Skeletal muscle cell (primary cell): ENCODE measurements at places on chromosomes 1 and 21.
A peak's percentile ranks its signal among the peaks of the same experiment; 100 is the strongest.

DNA sequence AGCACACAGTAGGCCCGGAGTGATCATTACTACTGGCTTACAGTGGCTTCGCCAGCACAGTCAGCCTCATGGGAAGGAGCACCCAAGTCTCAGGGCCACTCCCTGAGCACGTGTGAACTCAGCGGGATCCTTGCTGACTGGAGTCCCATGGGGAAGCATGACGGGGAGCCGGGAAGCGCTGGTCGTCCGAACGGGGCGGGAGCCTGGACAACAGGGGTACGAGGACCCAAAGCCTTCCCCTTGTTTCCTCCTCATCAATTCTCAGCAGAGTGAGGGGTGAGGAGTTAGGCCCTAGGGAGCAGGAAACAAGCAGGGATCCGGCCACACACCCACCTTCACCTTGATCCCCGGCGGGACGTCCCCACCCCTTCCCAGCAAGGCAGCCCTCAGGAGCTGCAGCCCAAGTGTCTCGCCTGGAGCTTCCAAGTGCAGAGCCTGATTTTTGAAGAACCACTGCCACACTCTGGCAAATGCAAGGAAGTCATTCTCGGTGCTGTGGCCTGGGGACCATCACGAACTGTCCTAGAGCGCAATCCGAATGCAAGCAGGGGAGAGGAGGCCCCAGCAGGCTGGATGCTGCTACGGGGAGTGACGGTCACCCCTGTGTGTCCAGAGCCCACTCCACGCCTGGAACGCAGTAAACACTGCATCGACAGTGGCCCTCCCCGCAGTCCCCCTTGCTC lies 35.5 kb downstream of the TOMM20 start:
- DNase-seq = no peak

DNA sequence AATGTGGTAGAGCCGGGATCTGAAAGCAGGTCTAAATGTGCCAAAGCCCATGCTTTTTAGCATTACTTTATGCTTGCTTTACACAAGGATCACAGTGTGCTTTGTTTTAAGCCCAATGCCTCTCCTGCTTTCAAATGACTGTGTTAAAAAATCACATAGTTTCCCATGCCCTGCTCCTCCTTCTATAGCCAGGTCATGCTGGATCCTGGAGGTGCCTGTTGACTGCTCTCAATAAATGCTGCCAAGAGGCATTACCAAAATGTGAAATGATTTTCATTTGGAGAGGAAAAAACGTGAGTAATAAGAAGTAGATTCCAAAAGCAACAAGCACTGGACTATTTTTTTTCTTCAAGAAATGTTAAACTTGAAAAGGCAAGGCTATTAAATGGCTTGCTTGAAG lies 420.7 kb upstream of the USP24 start:
- no peak for DNase-seq

GRCh38 chr1:39910263-39910662 lies 8.5 kb upstream of the MYCL start:
- no peak for DNase-seq

DNA sequence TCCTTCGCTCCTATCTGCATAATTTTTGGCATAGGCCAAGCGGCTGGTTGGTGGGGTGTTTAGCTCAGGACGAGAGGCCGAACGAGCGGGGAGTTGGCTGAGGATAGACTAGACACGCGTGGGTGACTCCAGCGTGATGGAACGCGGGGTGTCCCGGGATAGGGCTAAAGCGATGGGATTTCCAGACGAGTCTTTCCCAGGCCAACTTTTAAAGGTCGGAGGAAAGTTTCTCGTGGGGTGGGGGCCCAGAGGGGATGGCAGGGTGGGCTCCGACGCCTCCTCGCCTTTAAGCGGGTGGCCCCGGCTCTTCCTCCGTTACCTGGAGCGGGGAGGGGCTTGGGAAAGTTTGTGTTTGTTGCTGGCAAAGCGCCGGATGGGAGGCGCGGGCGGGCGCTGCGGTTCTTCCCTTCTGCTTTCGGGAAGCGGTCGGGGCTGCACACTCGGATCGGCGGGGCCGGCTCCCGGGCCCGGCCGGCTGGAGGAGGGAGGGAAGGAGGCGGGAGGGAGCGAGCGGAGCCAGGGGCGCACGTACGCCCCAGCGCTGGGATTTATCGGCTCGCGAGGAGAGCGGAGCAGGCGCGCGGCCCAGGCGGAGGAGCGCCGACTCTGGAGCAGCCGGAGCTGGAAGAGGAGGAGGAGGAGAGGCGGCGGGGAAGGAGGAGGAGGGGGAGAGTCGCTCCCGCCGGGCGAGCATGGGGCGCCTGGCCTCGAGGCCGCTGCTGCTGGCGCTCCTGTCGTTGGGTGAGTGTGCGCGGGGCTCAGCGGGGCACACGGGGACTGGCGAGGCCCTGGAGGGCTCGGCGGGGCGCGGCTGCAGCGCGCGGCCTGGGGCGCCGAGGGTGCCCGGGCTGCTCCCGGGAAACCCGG lies at the start of gene PTGFRN:
Gene PTGFRN (plus strand): TSS at position 405 of the 867 bp plus-strand sequence. CDS start 288 bp downstream, at position 693.
- DNase-seq = peak; percentile 36

GRCh38 chr1:9443913-9444445 lies 95.3 kb upstream of the SLC25A33 start:
- peak; percentile 56 for DNase-seq
